SW 1271 (cell line): ENCODE measurements at places on chromosomes 12 and 14.
A peak's percentile ranks its signal among the peaks of the same experiment; 100 is the strongest.

DNA sequence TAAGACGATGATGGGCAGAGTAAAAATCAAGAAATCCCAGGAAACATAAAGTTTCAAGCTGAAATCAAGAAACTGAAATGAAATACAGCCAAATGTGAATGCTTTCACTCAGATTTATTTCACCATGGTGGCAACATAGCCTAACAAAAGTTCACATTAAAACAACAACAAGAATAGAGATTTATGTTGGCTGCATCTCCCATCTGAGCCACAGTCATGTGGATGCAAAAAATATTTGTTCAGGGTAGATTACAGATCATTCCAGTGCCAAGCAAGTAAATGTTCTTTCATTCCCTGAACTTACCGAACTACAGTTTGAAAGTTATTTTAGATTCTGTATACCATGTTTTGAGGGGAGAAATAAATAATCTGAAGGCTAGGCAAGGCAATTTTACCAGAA is 159.9 kb upstream of the TMTC1 start:
- DNase-seq = no peak

GRCh38 chr14:92702441-92702918 is 45.9 kb downstream of the LGMN start:
- no peak for DNase-seq

- no peak for DNase-seq
These were observed 17.1 kb upstream of the AKAP6 start for GRCh38 chr14:32312010-32312331.

GRCh38 chr14:54627540-54628363 is 60.8 kb downstream of the SAMD4A start:
- DNase-seq = no peak

- peak; percentile 5 for DNase-seq
These were observed 60.6 kb upstream of the ANO4 start for GRCh38 chr12:100733817-100734593.

- DNase-seq = no peak
These were observed 289.1 kb downstream of the GRIN2B start for GRCh38 chr12:13692332-13692731.

- no peak for DNase-seq
These were observed 34.8 kb downstream of the STX2 start for GRCh38 chr12:130804216-130804615.

DNA sequence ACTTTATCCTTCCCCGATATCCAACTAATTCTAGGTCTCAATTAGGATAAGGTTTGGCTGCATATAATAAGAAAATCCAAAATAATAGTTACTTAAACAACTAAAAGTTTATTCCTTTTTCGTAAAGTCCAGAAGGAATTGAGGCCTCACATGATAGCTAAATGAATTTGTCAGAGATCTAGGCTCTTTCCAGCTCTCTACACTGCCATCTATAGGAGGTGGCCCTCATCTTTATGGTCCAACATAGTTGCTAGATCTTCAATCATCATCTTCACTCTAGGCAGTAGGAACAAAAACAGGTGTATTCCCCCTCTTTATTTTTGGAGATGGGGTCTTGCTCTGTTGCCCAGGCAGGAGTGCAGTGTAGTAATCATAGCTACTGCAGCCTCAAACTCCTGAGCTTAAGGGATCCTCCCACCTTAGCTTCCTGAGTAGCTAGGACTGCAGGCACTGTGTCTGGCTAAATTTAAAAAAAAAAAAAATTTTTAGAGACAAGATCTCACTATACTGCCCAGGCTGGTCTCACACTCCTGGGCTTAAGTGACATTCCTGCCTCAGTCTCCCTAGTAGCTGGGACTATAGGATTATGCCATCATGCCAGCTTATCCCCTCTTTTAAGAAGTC is 46.5 kb upstream of the SAV1 start:
- peak; percentile 28 for DNase-seq

DNA sequence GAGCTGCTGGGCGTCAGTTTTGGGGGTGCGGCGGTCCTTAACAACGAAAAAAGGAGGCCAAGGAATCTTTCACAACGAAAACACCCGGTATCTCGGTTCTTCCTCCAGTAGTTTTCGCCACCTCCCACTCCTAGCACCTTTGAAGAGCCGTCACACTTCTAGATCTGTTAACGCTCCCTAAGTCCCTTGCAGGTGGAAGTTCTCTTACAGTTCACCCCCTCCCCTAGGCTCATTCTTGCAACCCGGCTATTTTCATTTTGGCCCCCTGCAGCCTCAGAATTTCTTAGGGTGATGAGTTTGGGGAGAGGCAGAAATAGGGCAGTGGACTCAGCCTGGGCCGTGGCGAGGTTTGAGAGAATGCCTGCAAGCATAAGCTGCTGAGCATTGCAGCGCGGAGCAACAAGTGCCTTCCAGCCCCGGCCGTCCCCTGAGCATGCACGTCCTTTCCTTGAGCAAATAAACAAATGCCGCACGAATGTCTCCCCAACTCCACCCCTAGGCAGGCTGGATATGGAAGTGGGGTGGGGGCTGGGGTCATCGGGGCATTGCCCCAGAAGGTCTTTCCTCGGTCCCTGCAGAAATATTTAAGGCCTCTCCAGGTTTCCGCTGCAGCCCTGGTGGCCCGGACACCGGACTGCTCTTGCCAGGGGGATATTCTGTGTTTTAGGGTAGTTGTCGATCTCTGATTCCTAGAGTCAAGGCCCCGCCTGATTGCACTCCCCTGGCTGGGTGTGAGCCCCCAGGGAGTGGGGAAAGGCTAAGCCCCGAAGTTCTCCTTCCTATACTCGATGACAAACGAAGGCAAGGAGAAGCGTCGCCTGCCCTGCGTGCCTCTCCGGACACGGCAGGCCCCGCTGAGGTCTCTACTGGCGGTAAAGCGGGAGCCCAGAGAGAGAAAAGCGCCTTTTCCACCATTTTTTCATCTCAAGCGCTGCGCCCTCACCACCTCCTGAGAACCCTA is 1.6 kb downstream of the RFX4 start:
- DNase-seq = no peak

DNA sequence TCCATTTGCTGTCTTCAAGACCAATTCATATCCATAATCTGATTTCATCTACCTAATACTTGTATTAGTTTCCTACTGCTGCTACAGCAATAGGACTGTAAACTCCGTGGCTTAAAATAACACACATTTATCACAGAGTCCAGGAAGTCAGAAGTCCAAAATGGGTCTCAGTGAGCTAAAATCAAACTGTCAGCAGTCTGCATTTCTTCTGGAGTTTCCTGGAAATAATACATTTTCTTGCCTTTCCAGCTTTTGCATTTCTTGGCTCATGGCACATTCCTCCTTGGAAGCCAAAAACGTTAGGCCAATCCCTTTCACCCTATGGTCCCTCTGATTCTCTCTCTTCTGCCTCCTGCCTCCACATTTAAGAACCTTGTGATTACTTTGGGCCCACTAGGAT is 239.8 kb downstream of the PRKD1 start:
- DNase-seq = no peak

DNA sequence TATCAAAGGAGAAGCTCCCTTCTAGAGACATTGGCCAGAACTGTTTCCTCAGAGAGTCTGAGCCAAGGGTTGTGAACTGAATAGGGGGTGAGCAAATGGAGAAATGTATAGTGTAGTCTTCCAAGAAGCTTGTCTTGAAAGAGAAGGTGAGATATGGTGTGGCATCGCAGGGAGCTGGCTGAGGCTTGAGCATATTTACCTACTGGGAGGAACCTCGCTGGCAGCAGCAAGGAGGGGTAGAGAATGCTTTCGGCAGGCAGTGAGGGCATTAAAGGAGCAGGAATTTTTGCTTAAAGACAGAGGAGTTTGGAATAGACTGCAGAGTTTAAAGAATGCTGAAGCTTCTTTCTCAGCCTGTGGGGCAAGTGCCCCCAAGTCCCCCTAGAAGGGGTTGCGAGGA is 59.3 kb upstream of the PRMT8 start:
- DNase-seq = no peak

- DNase-seq = no peak
These were observed 11.3 kb downstream of the ERO1A start for GRCh38 chr14:52683985-52684520.

GRCh38 chr12:123533672-123534643 is at the start of gene RILPL1:
TSS of gene RILPL1 (minus strand) at chr12:123533719. CDS start at chr12:123533482, 237 bp downstream.
- DNase-seq = peak; percentile 40

- DNase-seq = no peak
These were observed 932.3 kb downstream of the FLRT2 start for GRCh38 chr14:86462193-86462753.

GRCh38 chr14:74978416-74978947 is 23.1 kb upstream of the PGF start:
- no peak for DNase-seq

DNA sequence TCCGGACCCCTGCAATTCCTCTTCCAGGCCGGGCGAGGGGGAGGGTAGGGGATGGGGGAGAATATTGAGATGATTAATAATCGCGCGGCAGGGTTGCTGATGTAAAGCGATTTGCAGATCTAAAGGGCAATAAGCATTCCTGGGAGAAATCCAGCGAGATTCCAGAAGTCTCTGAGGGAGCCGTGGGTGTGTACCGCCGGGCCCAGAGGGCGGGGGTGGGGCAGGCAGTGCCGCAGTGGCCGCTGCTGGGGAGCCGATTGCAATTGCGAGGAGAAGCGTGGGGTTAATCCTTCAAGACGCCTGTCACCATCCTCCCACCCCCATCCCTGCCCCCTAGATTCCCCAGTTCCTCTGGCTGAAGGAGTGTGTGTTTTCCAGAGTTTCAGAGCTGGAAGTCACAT is 16.4 kb downstream of the FOS start:
- DNase-seq = peak; percentile 66

DNA sequence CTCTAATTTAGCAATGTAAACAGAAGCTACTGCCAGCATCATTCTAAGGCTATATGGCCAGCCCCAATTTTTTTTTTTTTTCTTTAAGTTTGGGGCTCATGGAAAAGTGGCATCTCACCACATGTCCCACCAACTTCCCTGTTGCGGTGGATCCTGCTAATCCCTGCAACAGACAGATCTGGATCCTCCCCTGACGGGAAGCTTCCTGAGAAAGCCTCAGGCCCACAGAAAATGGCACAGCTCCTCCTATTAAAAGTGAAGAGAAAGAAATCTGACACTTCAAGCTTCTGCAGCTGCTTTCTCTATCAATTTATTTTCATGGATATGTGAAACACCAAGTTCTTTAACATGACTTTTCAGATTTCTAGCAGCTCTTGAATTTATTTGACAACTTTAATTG is 433.8 kb upstream of the DCN start:
- no peak for DNase-seq

DNA sequence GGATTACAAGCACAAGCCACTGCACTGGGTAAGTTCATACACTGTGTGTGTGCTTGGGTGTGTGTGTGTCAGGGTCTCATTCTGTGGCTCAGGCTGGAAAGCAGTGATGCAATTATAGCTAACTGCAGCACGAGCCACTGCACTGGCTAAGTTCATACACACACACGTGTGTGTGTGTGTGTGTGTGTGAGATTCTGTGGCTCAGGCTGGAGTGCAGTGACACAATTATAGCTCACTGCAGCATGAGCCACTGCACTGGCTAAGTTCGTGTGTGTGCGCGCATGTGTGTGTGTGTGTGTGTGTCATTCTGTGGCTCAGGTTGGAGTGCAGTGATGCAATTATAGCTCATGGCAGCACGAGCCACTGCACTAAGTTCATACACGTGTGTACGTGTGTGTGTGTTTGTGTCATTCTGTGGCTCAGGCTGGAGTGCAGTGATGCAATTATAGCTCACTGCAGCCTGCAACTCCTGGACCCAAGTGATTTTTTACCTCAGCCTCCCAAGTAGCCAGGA is 85.4 kb downstream of the HECTD1 start:
- no peak for DNase-seq

- no peak for DNase-seq
These were observed 32.1 kb downstream of the DICER1 start for GRCh38 chr14:95125221-95125620.

DNA sequence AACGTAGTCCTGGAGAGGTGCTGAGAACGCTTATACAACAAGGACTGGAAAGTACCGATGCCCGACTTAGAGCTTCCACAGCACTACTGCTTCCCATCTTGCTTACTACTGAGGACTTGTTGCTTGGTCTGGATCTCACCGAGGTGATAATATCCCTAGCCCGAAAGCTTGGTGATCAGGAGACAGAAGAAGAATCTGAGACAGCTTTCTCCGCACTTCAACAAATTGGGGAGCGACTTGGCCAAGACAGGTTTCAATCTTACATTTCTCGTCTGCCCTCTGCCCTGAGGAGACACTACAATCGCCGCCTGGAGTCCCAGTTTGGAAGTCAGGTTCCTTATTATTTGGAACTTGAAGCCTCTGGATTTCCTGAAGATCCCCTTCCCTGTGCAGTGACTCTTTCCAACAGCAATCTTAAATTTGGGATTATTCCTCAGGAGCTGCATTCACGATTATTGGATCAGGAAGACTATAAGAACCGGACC is 1.1 kb downstream of the TOGARAM1 start:
- peak; percentile 35 for DNase-seq

GRCh38 chr12:21546716-21547115 is 20.6 kb downstream of the SPX start:
- no peak for DNase-seq

GRCh38 chr14:80681651-80682050 is 259.9 kb downstream of the CEP128 start:
- DNase-seq = no peak

GRCh38 chr14:54483073-54483745 is 5.6 kb downstream of the GMFB start:
- DNase-seq = no peak

GRCh38 chr12:120940006-120940405 is 35.8 kb upstream of the SPPL3 start:
- DNase-seq = no peak

DNA sequence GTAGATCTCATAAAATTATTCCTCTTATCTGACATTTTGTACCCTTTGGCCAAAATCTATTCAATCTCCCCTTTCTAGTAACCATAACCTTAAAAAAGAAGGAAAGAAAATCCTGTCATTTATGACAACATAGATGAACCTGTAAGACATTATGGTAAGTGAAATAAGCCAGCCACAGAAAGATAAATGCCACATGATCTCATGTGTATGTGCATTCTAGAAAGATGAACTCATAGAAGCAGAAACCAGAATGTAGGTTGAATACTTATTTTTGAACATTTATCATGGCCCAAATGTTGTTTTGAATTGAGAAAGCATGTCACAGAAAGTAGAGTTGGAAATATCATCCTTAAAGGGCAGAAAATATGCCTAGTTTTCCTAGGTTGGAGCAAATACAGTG is 1053.6 kb downstream of the SLC6A15 start:
- DNase-seq = no peak

DNA sequence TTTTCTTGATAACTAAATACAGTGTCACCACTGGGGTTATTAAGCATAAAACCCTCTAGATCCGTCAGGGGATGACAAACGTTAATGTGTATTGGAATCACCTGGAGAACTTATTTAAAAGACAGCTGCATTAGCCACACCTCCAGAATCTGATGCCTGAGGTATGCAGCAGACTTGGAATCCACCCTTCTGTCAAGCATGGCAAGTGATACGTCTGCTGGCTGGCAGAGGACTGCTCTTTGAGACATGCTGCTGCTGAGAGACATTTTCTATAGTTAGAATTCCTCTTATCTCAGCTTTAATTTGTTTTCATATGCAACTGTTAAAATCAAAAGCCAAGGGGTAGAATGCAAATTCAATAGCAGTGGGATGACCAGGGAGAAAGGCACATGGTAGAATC is 496.3 kb downstream of the NELL2 start:
- DNase-seq = no peak

- no peak for DNase-seq
These were observed 227.9 kb downstream of the SLC25A21 start for GRCh38 chr14:36944307-36945010.

- no peak for DNase-seq
These were observed 433 bp downstream of the COX16 start for GRCh38 chr14:70359076-70359424.
